ENCODE measurements at places on chromosomes 1 and 21. TPM values are rescaled to one million over a fixed set of nuclear protein-coding genes. Genes with fewer than 3 reads are reported as not detected.

DNA sequence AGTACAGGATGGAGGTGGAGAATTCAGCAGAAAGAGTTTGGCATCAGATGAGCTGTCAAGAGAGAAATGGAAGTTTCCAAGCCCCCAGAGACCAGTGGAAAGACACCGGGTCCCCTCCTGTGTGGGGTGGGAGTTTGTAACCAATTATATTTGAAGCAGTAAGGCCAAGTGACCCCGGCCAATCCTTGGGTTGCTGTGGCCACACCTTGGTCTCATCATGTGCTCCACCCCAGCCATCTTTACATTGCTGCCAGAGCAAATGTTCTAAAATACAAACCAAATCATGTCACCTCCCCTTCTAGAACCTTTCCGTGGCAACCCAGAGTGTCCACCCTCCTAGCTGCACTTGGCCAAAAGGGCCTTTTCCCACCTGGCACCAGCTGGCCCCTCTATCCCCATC lies 86.1 kb downstream of the KCNN3 start:
- DNase-seq, result no peak

DNA sequence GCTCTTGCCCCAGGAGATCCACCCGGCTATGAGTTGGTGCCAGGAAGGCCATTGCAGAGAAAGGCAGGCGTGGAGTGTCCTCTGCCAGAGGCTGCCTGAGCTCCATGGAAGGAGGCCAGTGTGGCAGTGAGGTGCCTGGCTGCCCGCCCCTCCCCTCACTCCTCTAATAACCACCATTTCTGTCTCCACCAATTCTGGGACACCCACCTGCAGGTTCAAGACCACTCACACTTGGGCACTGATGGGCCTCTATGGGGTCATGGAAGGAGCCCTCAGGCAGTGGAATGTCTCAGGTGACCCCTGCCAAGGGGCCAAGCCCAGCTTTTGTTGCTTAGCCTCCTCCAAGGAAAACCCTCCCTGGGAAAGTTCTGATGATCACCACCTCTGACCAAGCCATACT lies 731.6 kb downstream of the MATN1 start:
- no peak for DNase-seq

- DNase-seq, result no peak
Measured at GRCh38 chr1:107538502-107538901, 397.7 kb downstream of the NTNG1 start.

GRCh38 chr1:109986054-109986444 lies 1.5 kb downstream of the AHCYL1 start:
- DNase-seq, result no peak

GRCh38 chr1:215166886-215167285 lies 84.3 kb downstream of the KCNK2 start:
- DNase-seq, result no peak

DNA sequence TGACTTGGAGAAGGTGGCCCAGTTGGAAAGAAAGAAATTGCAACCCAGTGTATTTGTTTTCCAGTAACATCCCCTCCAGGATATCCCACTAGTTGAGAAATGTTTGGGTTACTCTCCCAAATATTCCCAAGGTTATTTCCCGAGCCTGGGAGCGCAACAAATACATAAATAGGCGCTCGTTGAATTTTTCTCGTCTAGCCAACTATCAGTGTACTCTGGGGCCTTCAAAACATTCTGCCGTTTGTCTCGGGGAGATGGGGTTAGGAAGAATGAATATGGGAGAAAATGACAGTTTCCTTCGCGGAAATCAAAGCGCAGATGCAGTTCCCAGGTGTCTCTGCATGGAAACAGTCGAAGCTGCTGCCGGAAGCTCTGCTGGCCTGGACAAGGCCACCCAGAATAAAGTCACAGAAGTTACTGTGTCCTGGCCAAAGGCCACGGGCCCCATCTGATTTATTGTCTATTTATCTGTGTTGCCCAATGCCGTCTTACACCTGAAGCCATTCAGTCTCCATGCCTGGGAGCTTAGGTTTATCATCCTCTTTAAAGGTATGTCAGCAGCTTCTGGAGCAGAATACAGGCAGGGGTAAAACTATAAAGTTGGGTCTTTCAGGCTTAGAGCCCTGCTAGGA lies 1.0 kb downstream of the C1orf115 start:
- no peak for DNase-seq

GRCh38 chr21:16418226-16418625 lies 688.4 kb downstream of the USP25 start:
- DNase-seq, result no peak

The KRTAP22-2 gene
- not detected for total RNA-seq
